GM23338 (cell line): ENCODE measurements at places on chromosomes 12 and 14. TPM values are rescaled to one million over a fixed set of nuclear protein-coding genes. Genes with fewer than 3 reads are reported as not detected.

Gene KCNK13
- polyA plus RNA-seq, result 0.21 and 0.42 TPM in 2 replicates

Gene SGPP1
- polyA plus RNA-seq, result 4.2 and 4.3 TPM in 2 replicates

Gene GALNT8
- 3.8 and 5.4 TPM in 2 replicates for polyA plus RNA-seq

Gene ENDOU
- polyA plus RNA-seq, result not detected in 2 replicates

Gene NTS
- 27.9 and 30.8 TPM in 2 replicates for polyA plus RNA-seq

Gene FAM181A
- not detected in 2 replicates for polyA plus RNA-seq

Gene LRRIQ1
- 3.2 and 4.0 TPM in 2 replicates for polyA plus RNA-seq

Gene COX8C
- polyA plus RNA-seq, result 0.73 TPM in 1 of 2 replicates, not detected in the other

Gene SSTR1
- 0.42 and 0.77 TPM in 2 replicates for polyA plus RNA-seq

Gene DIABLO
- polyA plus RNA-seq, result 77.0 and 82.7 TPM in 2 replicates

Gene CLEC7A
- 0.09 and 0.39 TPM in 2 replicates for polyA plus RNA-seq

Gene SLC2A14
- polyA plus RNA-seq, result 6.7 and 6.8 TPM in 2 replicates

Gene GALNT6
- polyA plus RNA-seq, result 8.1 and 8.6 TPM in 2 replicates

Gene RNF212B
- 0.68 TPM in 1 of 2 replicates, not detected in the other for polyA plus RNA-seq

Gene PZP
- polyA plus RNA-seq, result 0.33 and 0.92 TPM in 2 replicates

Gene B4GALNT3
- polyA plus RNA-seq, result 2.8 and 3.1 TPM in 2 replicates
